ENCODE measurements at places on chromosomes 1 and 21. TPM values are rescaled to one million over a fixed set of nuclear protein-coding genes. Genes with fewer than 3 reads are reported as not detected.

- DNase-seq, result no peak
- peaks cover 4% of the 10 kb centered on the region for H3K4me1 ChIP-seq
- no peak overlapping the region for H3K27ac ChIP-seq
- H3K27me3 ChIP-seq, result no peaks in the 10 kb centered on the region
Measured at GRCh38 chr1:3577711-3578432, 33.4 kb downstream of the MEGF6 start.

DNA sequence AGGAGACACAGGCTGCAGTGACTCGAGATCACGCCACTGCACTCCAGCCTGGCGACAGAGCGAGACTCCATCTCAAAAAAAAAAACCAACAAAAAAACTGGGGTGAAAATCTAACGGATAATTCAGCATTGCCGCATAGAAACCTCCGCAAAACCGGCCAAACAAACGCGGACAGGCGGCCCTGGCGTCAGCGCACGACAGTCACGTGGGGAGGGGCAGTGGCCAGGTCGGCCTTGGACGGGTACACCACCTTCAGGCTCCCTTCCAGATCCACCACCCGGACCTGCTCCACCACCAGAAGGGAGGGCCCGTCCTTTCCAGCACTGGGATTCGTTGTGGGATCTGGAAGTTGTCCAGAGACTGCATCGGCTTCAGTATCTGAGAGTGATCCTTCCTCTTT is 8.4 kb downstream of the SMIM1 start:
- no peak overlapping the region for H3K27ac ChIP-seq
- no peak overlapping the region for H3K4me3 ChIP-seq
- DNase-seq, result no peak
- no peaks in the 10 kb centered on the region for H3K27me3 ChIP-seq
- peaks cover 81% of the 10 kb centered on the region for H3K36me3 ChIP-seq

DNA sequence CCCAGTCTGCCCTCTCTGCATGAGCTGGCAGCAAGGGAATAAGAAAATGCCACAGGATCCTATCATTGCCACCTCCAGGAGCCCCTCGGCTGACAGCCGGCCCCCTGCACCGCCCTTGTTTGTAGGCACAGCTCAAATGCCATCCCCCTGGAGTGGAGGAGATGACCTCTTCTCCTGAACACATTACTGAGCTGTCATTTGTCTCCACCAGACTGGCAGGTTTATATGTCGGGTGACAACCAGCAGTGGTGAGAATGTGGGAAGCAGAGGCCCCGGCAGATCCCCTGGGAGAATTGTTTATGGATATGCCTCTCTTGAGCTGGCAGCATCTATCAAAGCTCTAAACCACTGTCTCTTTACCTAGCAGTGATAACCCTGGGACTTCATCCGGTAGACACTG is 135.4 kb upstream of the FMN2 start:
- H3K4me3 ChIP-seq, result no peak overlapping the region
- H3K27ac ChIP-seq, result no peak overlapping the region
- H3K36me3 ChIP-seq, result no peaks in the 10 kb centered on the region
- H3K27me3 ChIP-seq, result peaks cover 22% of the 10 kb centered on the region

GRCh38 chr1:238152119-238152518 is 261.4 kb upstream of the ZP4 start:
- no peak overlapping the region for H3K27ac ChIP-seq
- no peaks in the 10 kb centered on the region for H3K36me3 ChIP-seq
- DNase-seq, result no peak
- H3K4me3 ChIP-seq, result no peak overlapping the region
- H3K4me1 ChIP-seq, result no peaks in the 10 kb centered on the region
- no peaks in the 10 kb centered on the region for H3K27me3 ChIP-seq

- H3K27ac ChIP-seq, result no peak overlapping the region
- no peaks in the 10 kb centered on the region for H3K36me3 ChIP-seq
- no peaks in the 10 kb centered on the region for H3K27me3 ChIP-seq
Measured at GRCh38 chr1:5198328-5198727, 543.9 kb downstream of the AJAP1 start.

- peak overlapping the region; percentile 84 for H3K27ac ChIP-seq
- H3K4me1 ChIP-seq, result peaks cover 52% of the 10 kb centered on the region
- H3K27me3 ChIP-seq, result no peaks in the 10 kb centered on the region
- peak; percentile 90 for DNase-seq
Measured at GRCh38 chr1:28259934-28260802, 850 bp downstream of the SESN2 start.

GRCh38 chr1:216887032-216887431 is 163.8 kb upstream of the ESRRG start:
- DNase-seq, result no peak
- H3K27me3 ChIP-seq, result no peaks in the 10 kb centered on the region
- no peaks in the 10 kb centered on the region for H3K36me3 ChIP-seq
- no peaks in the 10 kb centered on the region for H3K4me1 ChIP-seq
- H3K27ac ChIP-seq, result no peak overlapping the region
- H3K4me3 ChIP-seq, result no peak overlapping the region

GRCh38 chr21:41671859-41672542 is 94.9 kb downstream of the RIPK4 start:
- no peak overlapping the region for H3K4me3 ChIP-seq
- H3K4me1 ChIP-seq, result no peaks in the 10 kb centered on the region
- DNase-seq, result no peak
- H3K27me3 ChIP-seq, result no peaks in the 10 kb centered on the region
- H3K27ac ChIP-seq, result no peak overlapping the region

- no peak overlapping the region for H3K4me3 ChIP-seq
- no peaks in the 10 kb centered on the region for H3K27me3 ChIP-seq
- H3K4me1 ChIP-seq, result no peaks in the 10 kb centered on the region
- H3K27ac ChIP-seq, result no peak overlapping the region
- DNase-seq, result no peak
Measured at GRCh38 chr21:45581322-45581712, 39.1 kb upstream of the SLC19A1 start.

DNA sequence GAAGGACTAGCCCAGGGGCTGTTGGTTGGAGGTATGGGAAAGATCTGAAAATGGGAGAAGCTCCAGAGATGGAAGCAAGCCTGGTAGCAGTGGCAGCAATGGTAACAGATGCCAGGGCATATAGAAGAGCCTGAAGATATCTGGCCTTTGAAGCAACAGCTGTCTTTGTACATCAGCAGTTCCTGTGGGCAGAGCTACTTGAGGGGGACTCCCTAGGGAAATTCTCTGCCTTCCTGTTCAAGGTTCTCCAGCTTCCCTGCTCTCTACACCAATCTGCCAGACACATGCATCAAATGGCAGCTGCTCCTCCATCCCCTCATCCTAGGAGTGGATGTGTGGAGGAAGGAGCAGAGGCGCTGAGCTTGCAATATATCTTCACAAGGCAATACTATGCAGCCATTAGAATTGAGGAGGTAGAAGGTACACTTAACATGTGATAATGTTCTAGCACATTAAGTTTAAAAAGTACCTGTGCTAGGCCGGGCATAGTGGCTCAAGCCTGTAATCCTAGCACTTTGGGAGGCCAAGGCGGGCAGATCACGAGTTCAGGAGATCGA is 2.2 kb downstream of the TMEM35B start:
- no peak overlapping the region for H3K27ac ChIP-seq
- H3K4me1 ChIP-seq, result peaks cover 32% of the 10 kb centered on the region
- no peaks in the 10 kb centered on the region for H3K27me3 ChIP-seq
- H3K36me3 ChIP-seq, result no peaks in the 10 kb centered on the region

- H3K4me1 ChIP-seq, result no peaks in the 10 kb centered on the region
- no peak for DNase-seq
- H3K4me3 ChIP-seq, result no peak overlapping the region
- no peaks in the 10 kb centered on the region for H3K36me3 ChIP-seq
- no peak overlapping the region for H3K27ac ChIP-seq
Measured at GRCh38 chr1:73475316-73475870, 722.6 kb downstream of the LRRIQ3 start.

- H3K36me3 ChIP-seq, result no peaks in the 10 kb centered on the region
- DNase-seq, result no peak
- H3K4me3 ChIP-seq, result no peak overlapping the region
- no peaks in the 10 kb centered on the region for H3K27me3 ChIP-seq
- no peak overlapping the region for H3K27ac ChIP-seq
Measured at GRCh38 chr1:216045400-216045799, 377.8 kb downstream of the USH2A start.

Gene ACTA1
- polyA plus RNA-seq, result 1.0 TPM

Gene KCNJ9
- polyA plus RNA-seq, result not detected

Gene ARHGAP30
- 4.2 TPM for polyA plus RNA-seq

Gene HTR6
- polyA plus RNA-seq, result not detected

Gene AQP10
- polyA plus RNA-seq, result 0.21 TPM
